ENCODE measurements at places on chromosomes 11 and 22.
A peak's percentile ranks its signal among the peaks of the same experiment; 100 is the strongest.

DNA sequence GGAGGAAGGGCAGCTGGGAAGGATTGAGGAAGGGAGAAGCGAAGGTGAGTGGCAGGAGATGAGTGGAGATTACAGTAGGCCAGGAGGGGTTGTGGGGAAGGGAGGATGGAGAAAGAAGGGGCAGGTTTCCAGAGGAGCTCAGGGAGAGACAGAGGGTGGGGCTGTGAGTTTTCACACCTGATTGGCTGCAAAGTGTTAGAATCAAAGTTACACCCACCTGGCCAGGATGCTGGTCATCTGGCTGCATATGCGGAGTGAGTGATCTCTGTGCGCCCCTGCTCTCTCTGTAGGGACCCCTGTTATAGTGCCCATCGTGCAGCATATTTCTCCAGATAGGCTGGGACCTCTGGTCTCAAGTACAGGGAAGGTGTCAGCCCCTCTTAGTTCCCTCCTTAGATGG lies 18.3 kb downstream of the AMPD3 start:
- DNase-seq = no peak

GRCh38 chr11:77244277-77245027 lies 57.0 kb downstream of the GDPD4 start:
- no peak for DNase-seq

GRCh38 chr11:72838691-72839305 lies 24.6 kb downstream of the ATG16L2 start:
- DNase-seq = no peak

- peak; percentile 97 for DNase-seq
Measured at GRCh38 chr11:74696939-74697675, 34.1 kb downstream of the CHRDL2 start.

DNA sequence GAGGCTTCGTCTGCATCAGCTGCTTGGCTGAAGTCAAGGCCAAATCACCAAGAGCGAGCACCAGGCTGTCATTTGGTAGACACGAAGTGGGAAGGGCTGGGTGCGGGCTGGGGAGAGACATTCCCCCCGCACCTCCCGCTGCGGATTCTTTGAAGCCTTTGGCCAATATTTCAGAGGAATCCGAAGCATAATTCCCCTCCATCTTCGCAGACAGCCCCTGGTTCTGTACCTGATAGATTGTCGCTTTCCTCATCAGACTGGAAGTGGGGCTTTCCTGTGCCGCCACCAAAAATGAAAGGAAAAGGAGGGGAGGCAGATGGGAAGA lies 15.3 kb downstream of the BLID start:
- DNase-seq = peak; percentile 83

DNA sequence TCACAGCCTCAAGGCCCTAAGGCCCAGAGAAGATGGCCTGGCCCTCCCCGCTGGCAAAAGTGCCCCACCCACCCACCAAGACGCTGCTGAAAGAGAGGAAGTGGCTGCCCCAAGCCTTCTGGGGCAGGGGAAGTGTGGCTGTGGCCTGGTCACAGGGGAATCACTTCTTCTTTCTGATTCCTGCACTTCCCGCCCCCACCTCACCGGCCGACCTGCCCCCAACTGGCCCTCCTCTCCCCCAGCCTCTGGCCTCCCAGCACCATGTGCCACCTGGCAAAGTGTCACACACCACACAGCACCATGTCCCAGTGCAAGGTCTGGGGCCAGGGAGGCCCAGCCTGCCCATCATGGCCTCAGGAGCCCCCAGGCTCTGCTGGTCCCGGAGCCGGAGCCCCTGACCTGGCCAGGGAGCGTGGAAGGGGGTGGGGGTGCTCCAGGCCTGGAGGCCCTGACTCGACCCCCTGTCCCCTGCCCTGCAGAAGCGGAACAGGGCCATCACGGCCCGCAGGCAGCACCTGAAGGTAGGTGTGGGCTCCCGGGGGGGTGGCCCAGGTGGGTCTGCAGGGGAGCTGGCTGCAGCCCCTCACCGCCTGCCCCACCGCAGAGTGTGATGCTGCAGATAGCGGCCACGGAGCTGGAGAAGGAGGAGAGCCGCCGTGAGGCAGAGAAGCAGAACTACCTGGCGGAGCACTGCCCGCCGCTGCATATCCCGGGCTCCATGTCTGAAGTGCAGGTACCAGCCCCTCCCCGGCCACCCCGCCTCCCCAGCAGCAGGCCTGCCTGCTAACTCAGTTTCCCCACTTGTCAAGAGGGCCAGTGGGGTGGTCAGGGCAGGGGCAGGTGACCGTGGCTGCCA lies 1.4 kb downstream of the TNNI2 start:
- DNase-seq = no peak

- peak; percentile 68 for DNase-seq
Measured at GRCh38 chr11:10122326-10123197, 171.5 kb downstream of the SBF2 start.

- no peak for DNase-seq
Measured at GRCh38 chr22:37253126-37253660, 9.1 kb upstream of the RAC2 start.

GRCh38 chr11:69080257-69080995 lies 31.7 kb downstream of the TPCN2 start:
- DNase-seq = no peak

GRCh38 chr11:121479698-121480238 lies 27.0 kb upstream of the SORL1-AS1 start:
- DNase-seq = no peak

GRCh38 chr11:112294688-112295340 lies 34.2 kb upstream of the PLET1 start:
- DNase-seq = peak; percentile 29

DNA sequence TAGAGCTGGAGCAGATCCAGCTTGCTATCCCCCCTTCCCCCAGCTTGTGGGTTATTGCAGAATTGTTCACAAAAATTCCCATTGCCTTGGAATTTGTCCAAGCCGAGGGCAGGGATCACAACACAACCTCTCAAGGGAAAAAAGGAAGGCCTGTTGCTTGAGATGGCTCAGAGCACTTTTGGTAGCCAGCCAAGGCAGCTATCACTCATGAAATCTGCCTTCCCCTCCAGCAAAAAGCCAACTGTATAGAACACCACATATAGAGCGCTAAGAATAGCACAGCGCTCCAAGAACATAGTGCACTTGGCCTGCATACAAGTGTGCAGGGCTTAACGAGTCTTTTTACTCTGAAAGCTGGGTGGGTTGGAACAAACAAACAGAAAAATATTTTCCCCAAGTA lies 46.2 kb downstream of the FAM83F start:
- DNase-seq = peak; percentile 80

- no peak for DNase-seq
Measured at GRCh38 chr22:20424932-20425565, 12.6 kb downstream of the SCARF2 start.

DNA sequence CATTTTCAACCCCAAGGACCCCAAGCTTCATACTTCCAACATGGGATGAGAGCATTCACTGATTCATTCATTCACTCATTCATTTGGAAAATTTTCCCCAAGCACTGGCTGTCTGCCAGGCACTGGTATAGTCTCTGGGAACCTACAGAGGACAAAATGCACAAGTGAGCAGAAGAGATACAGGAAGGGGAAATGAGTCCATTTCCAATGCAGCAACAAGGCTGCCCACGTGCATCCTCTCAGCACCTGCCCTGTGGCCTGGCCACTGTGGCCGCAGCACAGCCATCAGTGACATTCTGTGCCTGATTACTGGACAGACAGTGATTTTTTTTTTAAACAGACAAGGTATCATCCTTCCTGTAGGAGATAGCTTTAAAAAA lies 96.0 kb upstream of the PITPNB start:
- peak; percentile 44 for DNase-seq

- DNase-seq = no peak
Measured at GRCh38 chr22:30247974-30248373, 1.4 kb upstream of the LIF start.

- DNase-seq = peak; percentile 82
Measured at GRCh38 chr22:48702573-48703264, 1125.0 kb downstream of the BRD1 start.

GRCh38 chr11:2517386-2518064 lies 72.7 kb downstream of the KCNQ1 start:
- no peak for DNase-seq

DNA sequence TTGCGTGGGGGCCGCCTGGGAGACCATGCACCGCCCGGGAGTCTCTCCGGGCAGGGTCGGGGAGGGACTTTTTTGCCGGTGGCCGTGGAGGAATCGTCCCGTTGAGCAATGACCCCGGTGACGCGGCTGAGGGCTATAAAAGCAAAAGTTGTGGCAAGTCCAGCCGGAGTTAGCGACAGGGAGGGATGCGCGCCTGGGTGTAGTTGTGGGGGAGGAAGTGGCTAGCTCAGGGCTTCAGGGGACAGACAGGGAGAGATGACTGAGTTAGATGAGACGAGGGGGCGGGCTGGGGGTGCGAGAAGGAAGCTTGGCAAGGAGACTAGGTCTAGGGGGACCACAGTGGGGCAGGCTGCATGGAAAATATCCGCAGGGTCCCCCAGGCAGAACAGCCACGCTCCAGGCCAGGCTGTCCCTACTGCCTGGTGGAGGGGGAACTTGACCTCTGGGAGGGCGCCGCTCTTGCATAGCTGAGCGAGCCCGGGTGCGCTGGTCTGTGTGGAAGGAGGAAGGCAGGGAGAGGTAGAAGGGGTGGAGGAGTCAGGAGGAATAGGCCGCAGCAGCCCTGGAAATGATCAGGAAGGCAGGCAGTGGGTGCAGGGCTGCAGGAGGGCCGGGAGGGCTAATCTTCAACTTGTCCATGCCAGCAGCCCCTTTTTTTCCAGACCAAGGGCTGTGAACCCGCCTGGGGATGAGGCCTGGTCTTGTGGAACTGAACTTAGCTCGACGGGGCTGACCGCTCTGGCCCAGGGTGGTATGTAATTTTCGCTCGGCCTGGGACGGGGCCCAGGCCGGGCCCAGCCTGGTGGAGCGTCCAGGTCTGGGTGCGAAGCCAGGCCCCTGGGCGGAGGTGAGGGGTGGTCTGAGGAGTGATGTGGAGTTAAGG lies at the start of gene NEAT1:
NEAT1 (plus strand) TSS at position 166 of the 883 bp plus-strand sequence.
- peak; percentile 99 for DNase-seq

- no peak for DNase-seq
Measured at GRCh38 chr11:75437966-75438659, 5.1 kb upstream of the KLHL35 start.

- DNase-seq = peak; percentile 70
Measured at GRCh38 chr22:46592390-46592872, 27.8 kb upstream of the GRAMD4 start.

DNA sequence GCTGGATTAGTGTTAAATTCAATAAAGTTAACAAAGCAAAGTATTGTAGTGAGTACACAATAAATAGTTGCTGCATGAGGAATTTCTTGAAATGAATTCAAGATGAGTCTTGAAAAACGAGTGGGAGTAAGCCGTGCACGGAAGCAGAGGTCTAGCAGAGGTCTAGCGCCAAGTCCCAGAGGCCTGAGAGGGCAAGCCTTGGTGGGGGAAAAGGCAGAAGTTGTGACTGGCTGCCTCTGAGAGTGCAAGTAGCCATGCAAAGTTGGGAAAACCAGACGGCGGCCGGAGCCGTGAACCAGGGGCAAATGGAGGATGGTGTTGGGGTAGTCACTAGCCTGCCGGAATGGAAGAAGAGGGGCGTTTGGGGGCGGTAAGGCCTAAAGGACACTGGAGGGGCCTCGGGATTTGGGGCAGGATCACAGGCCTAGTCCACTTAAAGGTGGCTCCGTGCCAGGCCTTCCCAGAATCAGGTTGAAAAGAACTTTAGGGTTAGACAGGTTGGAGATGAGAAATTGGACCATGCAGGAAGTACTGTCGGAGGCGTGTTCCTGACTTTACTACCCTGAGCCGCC lies 379 bp upstream of the SLC3A2 start:
- no peak for DNase-seq

- peak; percentile 88 for DNase-seq
Measured at GRCh38 chr22:32996702-32997101, 61.5 kb downstream of the SYN3 start.

- DNase-seq = no peak
Measured at GRCh38 chr11:19323502-19323901, 82.8 kb upstream of the E2F8 start.

DNA sequence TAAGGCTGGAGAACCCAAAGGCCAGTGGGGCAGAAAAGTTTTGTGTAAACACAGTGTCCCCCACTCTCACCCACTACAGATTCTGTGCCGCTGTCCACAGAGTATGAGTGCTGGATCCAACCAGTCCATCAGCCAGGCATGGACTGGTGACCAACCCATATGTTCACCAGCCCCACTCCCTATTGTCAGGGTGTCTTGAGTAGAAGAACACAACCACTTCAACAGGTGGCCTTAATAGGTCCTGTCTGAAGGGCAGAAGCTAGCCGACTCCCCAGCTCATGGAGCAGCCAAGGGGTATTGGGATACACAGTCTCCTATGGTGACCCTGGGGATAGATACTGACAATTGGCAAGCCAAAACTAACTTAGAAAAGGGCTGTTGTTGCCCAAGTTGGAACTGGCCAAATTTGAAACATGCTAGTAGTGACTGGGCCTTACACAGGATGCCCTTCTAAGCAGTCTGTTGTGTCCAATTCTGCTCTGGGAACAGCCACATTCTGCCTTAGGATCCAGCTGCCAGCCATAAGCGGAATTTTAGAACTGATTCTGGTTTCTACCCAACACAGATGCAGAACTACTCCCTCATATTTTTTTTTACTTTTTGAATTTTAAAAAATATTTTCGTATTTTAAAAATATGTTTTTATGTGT lies 19.8 kb upstream of the PGM2L1 start:
- DNase-seq = no peak

GRCh38 chr11:3231550-3231850 lies 717 bp downstream of the MRGPRE start:
- no peak for DNase-seq

DNA sequence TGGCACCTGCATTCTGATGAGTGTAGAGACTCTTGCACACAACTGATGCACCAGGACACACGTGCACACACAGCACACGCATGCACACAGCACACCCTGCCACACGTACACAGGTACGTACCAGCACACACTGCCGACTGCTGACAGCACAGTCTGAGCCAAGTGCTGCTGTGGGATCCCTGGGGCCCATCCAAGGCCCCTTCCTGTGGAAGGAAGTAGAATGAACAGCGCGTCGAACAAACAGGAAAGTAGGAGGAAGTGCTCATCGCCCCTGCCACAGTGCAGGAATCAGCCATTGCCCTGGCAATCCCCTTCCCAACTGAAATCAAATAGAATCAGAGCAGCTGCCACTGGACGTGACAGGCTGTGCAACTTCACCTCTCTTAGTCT lies 57.9 kb downstream of the CD82 start:
- peak; percentile 55 for DNase-seq

DNA sequence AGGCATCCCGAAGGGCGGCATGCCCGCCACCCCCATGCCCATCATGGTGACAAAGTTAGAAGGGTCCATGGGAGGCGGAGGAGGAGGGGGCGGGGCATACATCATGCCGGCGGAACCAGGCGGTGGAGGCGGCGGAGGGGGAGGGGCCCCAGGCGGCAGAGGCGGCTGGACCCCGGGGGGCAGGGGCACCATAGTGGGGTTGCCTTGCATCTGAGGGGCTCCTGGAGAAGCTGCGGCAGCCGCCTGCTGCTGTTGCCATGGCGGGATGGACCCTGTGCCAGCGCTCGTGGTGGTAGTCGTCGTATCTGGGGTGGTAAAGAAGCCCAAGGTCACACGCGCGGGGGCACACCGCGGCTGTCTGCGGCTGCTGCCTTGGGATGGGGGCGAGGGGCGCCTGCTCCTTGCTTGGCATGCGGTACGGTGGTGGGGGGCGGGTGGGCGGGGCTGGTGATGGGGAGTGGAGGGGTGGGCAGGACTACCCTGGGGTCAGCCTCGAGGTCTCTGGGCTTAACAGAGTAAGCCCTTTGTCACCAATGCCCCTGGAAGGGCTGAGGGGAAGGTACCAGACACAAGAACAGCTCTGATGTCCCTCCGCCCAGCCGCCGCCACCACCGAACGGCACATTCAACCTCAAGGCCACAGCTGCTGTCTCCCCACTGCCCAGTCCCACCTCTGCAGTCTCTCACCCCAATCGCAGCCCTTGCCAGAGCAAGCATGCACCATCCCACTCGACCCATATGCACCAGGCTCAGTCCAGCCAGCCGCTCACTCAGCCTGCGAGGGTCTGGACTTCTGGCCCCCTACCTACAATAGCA lies 6.3 kb upstream of the PYGM start:
- DNase-seq = peak; percentile 63
